ENCODE measurements at places on chromosomes 2 and 18.

DNA sequence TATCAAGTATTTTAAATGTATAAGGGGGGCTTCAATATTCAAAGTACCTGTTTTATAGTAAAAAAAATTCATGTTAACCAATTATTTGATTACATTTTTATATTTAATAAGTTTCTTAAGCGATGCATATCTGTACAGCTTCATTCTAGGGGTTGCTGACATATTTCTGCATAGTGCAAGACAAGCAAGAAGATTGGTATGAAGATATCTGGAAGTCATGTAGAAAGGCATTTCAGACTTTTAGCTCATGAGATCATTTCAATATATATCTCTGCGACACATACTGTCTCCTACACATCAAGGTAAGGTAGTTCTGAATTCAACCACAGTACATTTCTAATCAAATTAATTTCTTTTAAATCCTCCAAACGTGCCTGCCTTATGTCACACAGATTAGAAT is 73.1 kb downstream of the MEMO1 start:
- no peak for DNase-seq

DNA sequence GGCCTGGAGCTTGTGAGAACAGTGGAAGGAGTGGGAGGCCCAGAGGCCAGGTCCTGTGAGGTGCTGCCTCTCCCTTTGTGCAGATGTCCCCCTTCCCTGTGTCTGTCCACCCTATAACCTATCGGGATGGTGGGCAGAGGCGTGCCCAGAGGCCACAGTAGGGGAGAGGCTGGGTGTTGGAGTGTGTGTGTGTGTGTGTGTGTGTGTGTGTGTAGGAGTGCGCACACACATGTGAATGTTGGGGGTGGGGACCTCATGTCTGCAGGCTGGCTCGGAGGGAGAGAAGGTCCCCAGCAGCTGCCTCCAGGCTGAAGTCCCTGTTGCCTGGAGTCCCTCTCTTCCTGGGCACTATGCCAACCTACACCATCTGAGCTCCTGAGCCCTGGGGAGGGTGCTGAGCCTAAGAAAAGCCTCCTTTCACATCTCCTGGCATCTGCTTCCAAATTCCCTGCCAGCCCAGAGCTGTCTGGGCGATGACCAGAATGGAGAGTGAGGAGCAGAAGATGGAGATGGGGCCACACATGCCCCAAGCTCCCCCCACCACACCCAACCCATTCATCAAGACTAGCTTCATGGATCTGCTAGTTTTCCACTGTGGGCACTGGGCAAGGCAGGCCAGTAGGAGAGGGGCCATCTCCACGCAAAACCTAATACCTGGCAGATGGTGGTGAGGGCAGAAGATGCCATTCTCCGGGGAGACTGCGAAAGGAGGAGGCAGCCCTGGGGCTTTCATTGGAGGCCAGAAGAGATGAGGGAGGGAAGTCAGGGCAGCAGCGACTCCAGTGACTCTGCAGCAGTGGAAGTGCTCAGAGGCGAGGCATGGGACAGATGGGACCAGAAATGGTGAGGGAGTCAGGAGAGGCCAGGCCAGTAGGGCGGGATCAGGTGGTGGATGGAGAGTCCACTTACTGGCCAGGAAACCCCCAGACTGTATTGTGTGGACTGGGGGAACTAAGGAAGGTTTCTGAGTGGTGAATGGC is 20.3 kb downstream of the KCNK3 start:
- no peak for DNase-seq

- no peak for DNase-seq
These were observed 102.3 kb downstream of the SPHKAP start for GRCh38 chr2:228079194-228079593.

DNA sequence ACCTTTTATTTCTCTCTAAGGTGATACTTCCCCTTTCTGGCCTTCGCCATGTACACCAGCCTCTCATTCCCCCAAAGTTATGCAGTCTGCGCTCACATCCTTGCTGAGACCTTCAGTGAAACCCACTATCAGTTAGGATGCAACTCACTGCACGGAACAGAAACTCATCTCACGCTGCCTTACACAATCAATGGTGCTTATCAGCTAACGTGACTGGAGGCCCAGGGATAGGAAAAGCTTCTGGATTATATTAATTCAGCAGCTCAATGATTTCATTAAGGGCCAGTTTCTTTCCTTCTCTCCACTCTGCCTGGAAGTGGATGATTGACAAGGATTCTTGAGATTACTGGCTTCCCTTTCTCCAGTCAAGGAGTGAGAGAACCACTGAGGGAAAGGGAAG is 44.8 kb downstream of the CDH2 start:
- no peak for DNase-seq

DNA sequence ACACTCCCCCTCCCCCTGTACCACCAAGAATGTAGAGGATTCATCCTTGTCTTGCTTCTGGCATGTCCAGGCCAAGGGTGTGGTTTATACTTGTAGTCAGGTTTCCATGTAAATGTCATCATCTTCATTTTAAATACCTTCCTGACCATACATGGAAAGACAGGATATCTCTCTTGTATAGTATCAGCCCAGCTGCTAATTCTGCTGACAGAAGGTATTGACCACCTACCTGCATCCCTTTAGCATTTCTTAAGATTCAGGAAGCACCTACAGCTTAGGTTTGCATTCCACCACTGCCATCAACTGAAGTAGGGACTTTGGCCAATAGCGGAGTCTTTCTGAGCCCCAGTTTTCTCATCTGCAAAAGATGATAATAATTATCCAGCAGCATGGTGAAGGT is 22.9 kb upstream of the FSHR start:
- DNase-seq, result no peak
